ENCODE measurements at places on chromosomes 3 and 15.
A peak's percentile ranks its signal among the peaks of the same experiment; 100 is the strongest.

DNA sequence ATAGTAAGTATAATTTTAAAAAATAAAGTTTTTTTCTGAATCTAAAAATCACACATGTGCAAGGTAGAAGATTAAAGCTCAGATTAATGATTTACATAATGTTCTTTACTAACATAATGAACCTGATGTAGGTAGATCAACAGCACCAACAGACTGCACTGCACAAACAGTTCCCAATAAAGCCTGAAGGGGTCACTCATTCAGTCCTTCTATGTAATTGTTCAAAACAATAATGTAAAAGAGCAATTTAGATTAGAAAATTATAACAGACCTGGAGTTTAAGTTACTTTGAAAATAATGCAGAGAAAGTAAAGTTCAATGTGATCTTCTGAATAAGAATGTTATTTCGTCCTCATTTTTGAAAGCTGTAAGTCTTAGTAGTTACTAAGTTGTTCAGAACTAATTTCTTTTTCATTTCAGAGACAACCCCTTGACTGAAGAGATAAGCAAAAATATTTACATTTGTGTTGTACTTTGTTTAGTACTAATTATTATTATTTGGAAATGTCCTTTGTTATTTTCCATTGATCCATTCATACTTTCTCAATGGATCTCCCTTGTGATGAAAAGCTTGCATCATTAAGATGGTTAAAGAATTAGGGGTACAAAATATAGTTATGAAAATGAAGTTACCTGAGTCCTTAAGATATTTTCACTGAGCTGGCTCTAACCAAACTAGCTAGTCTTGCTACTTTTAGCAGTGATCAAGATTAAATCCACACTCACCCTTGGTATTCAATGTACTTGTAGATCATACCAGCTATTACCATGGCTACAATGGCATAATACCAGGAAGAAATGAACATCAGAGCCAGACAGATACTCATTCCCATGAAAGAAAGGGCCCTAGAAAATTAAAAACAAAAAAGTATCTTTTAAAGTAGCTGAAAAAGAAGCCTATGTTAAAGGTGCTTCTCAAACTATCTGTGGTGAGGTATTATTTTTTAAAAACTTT is 16.8 kb downstream of the EMC4 start:
- peak; percentile 58 for DNase-seq

- DNase-seq: peak; percentile 7
These were observed 13.2 kb downstream of the FAM162A start for GRCh38 chr3:122397201-122397600.

DNA sequence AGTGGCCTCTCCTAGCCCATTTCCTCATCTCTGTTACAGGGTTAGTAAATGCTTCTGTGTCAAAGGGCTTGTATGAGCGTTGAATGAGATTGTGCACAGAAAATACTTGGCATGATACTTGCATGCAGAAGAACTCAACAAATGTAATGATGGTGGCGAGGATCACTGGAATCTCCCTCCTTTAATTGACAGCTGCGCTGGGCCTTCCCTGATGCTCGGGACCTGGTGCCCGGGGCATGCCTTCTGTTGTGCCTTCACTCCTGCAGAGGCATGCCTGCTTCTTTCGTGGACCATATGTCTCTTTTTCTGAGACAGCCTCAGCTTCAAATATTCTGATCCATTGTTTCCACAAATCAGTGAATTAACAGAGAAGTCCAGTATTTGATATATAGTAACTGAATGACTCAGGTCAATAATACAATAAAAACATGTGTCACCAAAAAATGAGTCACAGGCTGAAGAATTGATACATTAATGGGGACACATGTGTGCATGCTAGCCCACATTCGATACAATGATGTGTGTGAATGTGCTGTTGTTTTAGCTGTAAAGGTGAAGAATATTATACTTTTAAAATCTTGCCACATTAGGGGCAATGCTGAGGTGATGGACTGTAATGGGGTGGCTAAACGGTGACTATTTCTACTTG is 243.3 kb upstream of the TBL1XR1 start:
- DNase-seq: no peak

DNA sequence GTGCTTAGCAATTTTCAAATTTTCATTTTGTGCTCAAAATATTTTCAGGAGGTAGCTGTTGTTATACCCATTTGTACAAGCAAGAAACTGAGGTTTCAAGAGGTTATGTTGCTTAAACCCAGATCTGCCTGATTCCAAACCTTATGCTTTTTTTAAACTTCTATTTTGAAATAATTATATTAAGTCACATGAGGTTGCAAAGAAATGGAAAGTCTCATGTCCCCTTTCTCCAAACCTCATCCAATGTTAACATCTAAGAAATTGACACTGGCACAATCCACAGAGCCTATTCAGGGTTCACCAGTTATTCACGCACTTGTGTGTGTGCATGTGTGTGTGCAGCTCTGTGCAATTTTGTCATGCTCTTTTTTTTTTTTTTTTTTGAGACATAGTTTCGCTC is 35.1 kb downstream of the B3GNT5 start:
- DNase-seq: no peak

DNA sequence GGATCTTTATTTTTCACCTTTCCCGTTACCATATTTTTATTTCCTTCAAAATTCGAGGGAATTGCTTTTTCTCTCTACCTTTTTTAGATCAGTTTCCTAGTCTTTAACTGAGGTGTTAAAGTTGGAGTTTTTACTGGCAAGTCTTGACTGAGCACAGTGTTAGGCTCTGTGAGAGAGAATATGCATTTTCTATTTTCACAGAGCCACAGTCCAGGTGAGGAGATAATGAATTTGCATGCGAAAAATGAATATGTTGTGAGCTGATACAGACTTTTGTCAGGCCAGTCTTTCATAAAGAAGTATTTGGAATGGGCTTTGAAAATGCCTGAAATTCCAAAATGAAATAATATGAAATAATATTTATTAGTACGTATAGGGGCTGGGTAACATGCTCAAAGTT is 31.9 kb downstream of the MME start:
- no peak for DNase-seq

DNA sequence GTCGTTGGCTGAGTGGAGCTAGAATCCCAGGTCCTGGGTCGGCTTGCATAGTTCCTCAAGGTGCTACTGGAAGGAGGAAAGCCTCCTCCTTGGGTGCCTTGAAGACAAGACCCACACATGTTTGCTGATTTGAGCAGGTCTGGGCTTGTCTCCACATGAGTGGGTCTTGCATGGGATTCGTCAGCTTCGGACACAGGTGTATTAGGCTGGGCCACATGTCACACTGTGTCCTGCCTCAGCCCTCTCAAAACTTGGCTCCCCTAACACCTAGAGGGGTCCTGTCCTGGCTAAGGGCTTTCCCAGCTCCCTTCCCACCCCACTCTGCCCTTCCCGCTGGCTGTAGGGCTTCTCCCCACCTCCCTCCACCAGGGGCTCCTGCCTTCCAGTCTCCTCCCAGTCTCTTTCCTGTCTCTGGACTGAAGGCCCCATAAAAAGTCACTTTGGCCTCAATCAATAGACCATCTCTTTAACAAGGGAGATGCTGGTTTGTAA is 73.0 kb upstream of the ADPGK start:
- DNase-seq: no peak

DNA sequence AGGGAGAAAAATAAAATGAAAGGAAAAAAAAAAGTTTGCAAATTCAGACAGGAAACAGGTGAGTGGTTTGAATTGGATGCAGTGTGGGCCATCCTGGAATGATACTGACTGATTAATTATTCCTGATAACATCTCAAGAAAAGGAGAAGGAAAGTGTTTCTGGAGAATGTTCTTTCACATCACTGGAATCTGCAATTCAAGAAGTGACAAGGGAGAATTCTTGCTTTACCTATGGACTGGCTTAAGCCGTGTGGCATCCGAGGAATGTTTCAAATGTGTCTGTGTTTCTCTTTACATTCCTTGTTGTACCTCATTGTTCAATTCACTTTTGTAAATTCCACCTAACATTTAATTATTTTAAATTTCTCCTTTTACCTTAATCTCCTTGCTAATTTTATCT is 465.0 kb downstream of the EPHB1 start:
- DNase-seq: no peak

- DNase-seq: no peak
These were observed 405.5 kb upstream of the TPM1 start for GRCh38 chr15:62636823-62637573.

GRCh38 chr3:127456471-127457093 is 134.0 kb downstream of the TPRA1 start:
- peak; percentile 77 for DNase-seq

- DNase-seq: no peak
These were observed 440.7 kb upstream of the KCNMB2 start for GRCh38 chr3:178095522-178095921.
